ENCODE measurements at places on chromosomes 12 and 14.

DNA sequence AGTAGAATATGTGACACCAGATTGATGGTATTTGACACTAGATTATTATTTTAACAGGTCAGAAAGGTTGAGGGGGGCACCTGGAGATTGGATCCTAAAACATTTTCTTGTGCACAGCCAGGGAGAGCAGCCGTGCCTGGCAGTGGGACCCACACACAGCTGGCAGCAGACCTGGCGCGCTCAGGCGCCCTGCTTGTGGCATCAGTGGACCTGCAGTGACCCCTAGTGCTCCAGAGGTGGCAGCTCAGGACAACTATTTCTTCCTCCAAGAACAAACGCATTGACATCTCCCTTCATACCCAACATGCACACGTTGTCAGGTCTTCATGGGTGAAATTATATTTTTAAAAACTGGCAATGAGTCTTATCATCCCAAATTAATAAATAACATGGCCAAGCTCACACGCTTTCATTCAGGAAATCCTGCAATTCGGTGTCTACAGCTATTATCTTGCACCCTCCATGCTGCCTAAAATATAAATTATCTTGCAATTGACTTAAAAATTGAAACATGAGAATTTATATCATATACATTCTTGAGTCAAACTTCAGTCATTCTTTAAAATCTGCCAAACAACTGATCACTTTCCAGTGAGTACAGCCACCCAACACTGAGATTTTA is 7.7 kb upstream of the TMEM132D start:
- no peak for DNase-seq

- no peak for DNase-seq
Observed at GRCh38 chr12:108052260-108052659, 76.8 kb upstream of the WSCD2 start.

DNA sequence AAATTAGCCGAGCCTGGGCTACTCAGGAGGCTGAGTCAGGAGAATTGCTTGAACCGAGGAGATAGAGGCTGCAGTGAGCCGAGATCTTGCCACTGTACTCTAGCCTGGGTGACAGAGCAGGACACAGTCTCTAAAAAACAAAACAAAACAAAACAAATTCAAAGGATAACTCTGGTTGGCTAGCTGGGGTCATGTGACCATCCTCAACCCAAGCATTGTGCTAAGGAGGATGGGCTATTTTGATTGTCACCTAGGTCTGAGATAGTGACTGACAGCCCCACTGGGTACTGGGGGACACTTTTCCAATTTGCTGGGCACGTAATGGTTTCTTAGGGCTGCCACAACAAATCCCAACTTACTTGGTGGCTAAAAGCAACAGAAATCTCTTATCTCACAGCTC is 11.9 kb downstream of the DGLUCY start:
- no peak for DNase-seq

DNA sequence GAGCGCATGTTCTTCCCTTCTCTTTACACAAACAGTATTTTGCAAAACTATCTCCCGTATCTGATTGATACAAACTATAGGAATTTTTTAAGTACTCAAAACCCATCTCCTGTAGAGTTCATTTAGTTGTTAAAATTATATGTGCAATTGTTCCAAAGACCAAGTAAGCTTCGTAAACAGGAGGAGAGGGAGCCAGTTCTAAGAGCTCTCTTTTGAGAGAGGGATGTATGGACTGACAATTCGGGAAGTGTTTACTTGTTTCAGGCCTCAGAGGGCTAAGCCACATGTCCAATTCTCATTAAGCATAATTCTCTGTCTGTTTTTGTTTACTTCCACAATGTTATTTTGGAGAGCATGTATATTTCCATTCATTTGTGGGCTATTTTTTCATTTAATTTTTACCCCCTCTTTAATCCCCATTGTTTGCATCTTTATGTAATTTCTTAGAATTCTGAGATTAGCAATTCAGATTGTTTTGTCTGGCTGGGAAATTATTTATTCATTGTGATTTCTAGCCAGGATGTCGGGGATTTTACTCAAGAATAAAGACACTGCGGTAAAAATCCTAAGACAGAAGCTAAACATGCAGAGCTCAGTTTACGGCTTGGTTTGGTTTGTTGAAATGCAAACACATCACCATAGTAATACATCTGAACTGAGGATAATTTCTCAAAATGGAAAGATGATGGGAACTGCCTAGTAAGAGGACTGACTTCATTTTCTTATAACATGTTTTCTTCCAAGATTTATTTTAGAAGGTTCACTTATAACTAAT is 126.8 kb downstream of the KCNK10 start:
- DNase-seq = no peak

DNA sequence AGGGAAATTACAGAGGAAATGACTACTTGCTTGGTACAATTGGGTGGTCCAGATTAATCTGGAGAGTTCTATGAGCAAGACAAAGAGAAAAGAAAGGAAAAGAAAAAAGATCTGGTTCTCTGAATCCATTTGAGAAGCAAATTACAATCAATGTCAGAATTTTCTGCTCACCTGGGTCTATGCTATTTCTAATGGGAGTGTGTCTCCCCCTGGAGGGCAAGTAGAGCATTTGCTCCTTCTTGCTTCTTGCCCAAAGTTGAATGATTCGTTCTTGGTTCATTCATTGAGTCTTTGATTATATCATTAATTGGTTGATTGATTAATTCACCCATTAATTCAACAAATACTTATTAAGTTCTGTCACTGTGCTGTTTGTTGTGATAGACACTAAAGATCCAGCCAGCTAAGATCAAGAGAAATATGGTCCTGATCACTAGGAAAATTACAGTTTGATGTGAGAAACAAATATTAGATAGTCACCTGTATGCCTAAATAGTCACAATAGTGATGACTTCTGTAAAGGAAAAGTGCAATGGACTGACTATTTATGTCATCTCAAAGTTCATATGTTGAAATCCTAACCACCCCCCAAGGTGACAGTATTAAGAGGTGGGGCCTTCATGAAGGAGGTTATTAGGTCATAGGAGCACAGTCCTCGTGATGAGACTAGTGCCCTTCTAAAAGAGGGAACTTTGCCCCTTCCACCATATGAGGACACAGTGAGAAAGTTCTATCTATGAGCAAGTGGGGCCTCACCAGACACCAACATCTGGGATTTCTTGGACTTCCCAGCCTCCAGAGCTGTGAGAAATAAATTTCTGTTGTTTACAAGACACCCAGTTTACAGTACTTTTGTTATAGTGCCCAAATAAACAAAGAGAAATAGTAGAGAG is 8.0 kb upstream of the ASB8 start:
- peak; percentile 37 for DNase-seq

GRCh38 chr12:112216223-112216622 is 90.9 kb downstream of the TRAFD1 start:
- no peak for DNase-seq

GRCh38 chr12:31966558-31967205 is 7.5 kb downstream of the RESF1 start:
- no peak for DNase-seq

- no peak for DNase-seq
Observed at GRCh38 chr12:39297891-39298290, 145.0 kb downstream of the KIF21A start.

- DNase-seq = no peak
Observed at GRCh38 chr14:22506778-22507351, 82.2 kb downstream of the DAD1 start.

GRCh38 chr12:48810903-48811431 is 7.3 kb upstream of the CACNB3 start:
- peak; percentile 75 for DNase-seq

- no peak for DNase-seq
Observed at GRCh38 chr12:70121562-70121961, 121.7 kb upstream of the CNOT2 start.
